Activated T-helper 1 cell treated with anti-CD3 and anti-CD28 coated beads, Interleukin-2, amount 50 U/mL, for 16 hours (primary cell): ENCODE measurements at places on chromosomes 12 and 14.

DNA sequence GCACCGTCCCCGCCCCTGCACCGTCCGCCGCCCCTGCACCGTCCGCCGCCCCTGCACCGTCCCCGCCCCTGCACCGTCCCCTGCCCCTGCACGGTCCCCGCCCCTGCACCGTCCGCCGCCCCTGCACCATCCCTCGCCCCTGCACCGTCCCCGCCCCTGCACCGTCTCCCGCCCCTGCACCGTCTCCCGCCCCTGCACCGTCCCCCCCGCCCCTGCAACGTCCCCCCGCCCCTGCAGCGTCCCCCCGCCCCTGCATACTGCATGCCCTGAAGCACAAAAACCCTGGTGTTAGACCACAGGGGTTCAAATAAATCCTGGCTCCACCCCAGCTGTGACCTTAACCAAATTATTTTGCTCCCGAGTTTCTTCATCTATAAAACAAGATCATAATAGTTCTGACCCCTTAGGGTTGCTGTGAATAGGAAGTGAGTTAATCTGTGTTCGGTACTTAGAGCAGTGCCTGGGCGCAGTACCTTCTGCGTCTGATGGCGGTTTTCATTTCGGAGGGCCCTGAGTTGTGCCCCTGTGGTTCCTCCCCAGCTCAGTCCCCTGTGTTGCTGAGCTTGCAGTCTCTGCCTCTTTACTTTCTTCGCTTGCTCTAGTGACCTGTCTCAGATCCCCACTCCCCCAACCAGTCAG is 38.1 kb downstream of the ESRRB start:
- no peak for DNase-seq

DNA sequence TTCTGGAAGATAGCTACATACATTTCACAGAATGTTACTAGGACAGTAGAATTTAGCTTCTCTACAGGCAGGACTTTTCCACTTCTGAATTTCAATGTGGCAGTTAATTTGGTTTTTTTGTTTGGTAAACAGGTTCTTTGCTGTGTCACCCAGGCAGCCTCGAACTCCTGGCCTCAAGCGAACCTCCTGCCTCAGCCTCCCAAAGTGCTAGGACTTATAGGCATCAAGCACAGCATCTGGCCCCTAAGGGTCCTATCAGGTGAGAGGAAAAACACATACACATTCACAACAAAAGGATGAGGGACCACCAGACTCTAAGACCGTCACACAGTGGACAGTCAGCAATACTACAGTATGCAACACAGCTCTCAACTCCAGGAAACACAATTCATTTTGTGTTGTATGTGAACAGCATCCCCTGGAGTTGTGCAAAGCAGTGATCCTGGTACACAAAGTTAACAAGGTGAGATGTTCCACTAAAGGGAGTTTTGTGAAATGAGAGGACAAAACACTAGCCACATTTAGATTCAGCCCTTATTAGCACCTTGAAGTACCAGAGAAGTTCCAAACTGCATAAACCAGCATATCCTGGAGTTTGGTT is 6.9 kb downstream of the ATP2B1 start:
- DNase-seq = no peak

- no peak for DNase-seq
Measured at GRCh38 chr12:52496590-52497071, 3.6 kb upstream of the KRT6A start.

DNA sequence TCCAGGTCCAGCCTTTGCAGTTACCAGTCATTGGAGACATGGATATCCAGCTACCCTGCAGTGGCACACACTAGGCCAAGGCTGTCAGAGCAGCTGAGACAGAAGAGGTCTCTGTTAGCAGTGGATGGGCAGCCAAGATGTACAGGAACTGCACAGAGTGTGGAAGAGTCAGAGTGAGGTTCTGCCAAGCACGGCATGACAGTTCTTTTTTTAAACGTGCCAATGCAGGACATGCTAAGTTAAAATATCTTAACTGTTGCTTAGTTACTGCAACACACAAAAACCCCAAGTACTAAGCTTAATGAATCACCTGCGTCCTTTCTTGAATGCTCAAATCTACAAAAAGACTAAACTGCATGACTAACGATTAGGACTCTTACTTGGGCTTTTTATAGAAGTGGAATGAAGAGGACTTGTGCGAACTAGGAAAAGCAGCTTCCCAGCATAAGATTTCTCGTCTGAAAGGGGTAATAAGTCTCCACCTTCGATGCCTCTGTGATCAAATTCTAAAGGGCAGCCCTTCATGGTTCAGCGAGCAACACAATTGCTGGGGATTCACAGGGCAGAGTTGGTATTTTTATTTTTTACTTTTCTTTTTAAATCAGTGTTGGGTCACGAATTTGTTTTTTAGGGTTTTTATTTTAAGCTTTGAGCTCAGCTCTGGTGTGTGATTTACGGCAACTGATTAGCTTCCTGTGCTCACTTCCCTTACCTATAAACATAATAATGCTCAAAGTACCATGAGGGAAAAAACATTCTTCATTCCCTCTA is 20.6 kb downstream of the MAPK1IP1L start:
- DNase-seq = no peak

GRCh38 chr12:50568338-50569091 is 63.7 kb downstream of the DIP2B start:
- no peak for DNase-seq
